ENCODE measurements at places on chromosomes 12 and 14.

DNA sequence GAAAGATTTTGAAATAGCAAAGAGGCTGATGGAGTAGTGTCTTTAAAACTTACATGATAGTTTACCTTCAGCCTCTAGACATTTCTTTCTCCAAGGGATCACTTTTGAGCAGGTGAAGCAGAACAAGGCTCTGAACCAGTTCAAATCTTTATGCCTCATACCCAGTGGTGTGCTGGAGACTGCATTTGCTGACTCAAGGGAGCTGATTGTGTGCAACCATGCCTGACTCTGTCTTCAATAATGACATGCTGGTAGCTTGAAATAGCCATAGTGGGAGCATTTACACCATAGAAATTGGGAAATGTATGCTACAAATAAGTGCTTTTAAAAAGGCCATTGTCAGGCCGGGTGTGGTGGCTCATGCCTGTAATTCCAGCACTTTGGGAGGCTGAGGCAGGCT, 482.0 kb downstream of the TMTC2 start:
- no peak for DNase-seq

- no peak for DNase-seq
Measured at GRCh38 chr12:110279566-110280375, 1.3 kb upstream of the ATP2A2 start.

DNA sequence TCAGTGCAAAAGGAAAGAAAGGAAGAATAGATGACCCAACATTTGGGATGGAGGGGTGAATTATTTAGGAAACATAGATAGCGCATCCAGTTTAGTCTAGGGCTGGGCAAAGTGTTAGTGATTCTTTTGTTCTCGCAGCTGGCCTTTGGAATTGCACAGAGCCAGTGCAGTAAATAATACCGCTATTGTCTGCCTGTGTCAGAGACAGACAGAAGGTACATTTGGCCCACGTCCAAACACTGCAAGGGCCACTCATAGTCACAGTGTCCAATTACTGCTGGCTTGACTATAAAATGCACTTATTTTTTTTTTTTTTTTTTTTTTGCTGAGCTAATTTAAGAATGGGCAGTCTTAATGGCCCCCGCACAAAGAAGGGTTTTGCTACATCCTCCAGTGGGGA, 638.6 kb downstream of the BCL11B start:
- no peak for DNase-seq

GRCh38 chr12:93705237-93705636, 28.1 kb downstream of the CRADD start:
- DNase-seq, result no peak

DNA sequence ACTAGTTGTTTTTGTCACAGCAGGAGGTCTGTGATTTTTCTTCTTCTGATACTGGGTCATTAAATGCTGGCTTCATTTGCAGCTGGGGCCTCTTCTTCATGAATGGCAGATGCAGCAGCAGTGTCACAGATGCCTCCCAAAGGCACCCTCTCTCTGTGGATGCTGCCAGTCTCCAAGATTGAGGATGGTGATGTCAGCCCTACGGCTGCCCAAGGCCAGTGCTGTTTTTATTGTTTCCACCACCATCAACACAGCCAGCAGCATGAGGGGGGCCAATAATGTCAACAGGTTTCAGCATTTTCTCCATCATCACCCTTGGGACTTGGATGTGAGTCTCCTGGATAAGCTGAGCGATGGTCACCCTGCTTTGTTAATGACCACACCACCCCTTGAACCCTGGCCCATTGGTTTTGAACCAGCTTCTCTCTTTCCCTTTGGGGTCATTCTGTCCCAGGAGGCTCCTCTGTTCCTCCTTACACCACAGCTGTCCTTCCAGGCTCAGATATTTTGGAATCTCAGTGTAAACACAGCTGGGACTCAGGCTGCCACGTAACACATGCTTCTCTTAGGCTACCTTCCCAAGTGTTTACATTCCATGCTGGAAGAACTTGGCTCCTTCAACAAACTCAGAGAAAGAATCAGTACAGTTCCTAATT, 151.7 kb upstream of the DDHD1 start:
- no peak for DNase-seq

- DNase-seq, result no peak
Measured at GRCh38 chr14:75459099-75459741, 31.4 kb downstream of the JDP2 start.

DNA sequence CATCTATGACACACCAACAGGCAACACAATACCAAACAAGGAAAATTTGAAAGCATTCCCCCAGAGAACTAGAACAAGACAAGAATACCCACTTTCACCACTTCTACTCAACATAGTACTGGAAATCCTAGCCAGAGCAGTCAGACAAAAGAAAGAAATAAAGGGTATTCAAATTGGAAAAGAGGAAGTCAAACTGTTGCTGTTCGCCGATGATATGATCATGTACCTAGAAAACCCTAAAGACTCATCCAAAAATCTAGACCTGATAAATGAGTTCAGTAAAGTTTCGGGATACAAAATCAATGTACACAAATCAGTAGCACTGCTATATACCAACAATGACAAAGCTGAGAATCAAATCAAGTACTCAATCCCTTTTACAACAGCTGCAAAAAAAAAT, 8.1 kb upstream of the ATL1 start:
- DNase-seq, result no peak

- no peak for DNase-seq
Measured at GRCh38 chr12:52670961-52671360, 9.2 kb downstream of the KRT1 start.

DNA sequence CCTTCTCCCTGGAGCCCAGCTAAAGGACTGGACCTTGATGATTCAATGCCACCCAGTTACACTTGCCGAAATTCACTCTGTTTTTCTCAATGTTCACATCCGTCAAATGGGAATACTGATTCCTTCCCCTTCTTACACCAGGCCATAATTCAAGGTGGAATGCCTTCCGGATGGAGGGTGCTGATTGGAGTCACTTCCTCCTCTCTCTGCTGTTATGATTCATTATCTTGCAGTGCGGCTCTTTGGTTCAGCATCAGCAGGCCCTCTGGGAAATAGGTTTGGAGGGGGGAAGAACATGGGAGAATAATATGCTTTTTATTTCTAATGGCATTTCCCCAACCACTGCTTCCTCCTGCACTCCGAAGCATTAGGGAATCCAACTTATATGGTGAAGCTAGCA, 390.6 kb upstream of the TBX3 start:
- no peak for DNase-seq

- no peak for DNase-seq
Measured at GRCh38 chr12:70590549-70591226, 46.5 kb downstream of the PTPRB start.

DNA sequence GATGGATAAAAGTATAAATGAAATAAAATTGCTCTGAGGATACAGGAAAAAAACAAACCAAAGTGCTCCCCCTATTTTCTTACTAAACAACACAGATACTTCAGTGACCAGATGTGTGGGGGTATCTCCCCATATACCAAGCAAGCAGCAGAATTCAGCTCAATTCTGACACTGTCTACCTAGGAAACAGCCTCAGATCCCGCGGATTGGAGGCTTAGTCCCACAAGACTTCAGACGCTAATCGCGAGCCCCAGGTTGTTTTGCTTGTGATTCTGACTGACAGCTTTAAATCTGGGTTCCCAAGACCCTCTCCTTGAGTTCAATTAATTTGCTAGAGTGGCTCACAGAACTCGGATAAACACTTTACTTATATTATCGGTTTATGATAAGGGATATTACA, 17.3 kb downstream of the NFKBIA start:
- no peak for DNase-seq

DNA sequence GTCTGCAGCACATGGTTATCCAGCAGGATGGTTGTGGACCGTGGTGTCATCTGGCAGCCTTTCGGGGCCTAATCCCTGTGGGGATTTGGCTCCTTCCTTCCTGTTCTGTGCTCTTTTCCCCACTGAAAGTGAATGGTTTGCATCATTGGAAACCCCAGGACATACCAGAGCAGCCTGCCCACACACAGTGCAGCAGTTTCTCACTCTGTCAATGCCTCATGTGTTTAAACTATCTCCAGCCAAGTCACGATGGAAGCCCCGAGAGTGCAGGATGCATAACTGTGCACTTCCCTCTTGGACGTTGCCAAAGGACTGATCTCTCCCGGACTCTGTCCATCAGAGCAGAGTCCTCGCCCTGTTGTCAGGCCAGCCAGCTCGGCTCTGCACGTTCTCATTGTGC, 29.0 kb upstream of the AMN start:
- no peak for DNase-seq

DNA sequence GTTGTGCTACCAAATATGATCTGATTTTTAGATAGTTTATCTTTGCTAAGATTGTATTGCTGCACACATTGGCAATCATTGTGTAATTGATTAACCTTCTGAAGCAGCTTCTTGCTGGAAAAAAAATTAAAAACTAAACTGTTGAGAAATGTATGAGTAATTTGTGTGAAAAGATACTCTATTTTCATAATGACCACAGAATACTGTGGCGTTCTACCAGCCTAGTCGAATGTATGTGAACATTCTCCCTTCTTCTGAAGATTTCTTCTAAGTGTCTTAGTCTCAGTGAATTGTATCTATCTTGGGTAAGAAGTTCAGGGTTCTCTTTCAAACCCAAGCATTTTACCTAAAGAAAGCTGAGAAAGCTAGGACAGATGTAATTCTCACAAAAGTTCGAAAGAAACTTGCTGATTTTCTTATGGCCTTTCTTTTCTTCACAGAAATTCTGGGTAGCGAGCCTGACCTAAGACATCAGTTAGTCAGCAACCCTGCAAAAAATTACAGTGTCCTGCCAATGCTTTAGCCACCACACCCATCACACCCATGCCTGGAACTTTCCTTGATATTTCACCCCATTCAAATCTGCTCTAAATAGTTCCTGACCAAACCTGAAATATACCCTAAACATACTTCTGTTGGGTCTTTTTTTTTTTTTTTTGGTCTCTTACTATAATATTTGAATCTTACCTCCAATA, 27.1 kb upstream of the C12orf71 start:
- DNase-seq, result no peak

DNA sequence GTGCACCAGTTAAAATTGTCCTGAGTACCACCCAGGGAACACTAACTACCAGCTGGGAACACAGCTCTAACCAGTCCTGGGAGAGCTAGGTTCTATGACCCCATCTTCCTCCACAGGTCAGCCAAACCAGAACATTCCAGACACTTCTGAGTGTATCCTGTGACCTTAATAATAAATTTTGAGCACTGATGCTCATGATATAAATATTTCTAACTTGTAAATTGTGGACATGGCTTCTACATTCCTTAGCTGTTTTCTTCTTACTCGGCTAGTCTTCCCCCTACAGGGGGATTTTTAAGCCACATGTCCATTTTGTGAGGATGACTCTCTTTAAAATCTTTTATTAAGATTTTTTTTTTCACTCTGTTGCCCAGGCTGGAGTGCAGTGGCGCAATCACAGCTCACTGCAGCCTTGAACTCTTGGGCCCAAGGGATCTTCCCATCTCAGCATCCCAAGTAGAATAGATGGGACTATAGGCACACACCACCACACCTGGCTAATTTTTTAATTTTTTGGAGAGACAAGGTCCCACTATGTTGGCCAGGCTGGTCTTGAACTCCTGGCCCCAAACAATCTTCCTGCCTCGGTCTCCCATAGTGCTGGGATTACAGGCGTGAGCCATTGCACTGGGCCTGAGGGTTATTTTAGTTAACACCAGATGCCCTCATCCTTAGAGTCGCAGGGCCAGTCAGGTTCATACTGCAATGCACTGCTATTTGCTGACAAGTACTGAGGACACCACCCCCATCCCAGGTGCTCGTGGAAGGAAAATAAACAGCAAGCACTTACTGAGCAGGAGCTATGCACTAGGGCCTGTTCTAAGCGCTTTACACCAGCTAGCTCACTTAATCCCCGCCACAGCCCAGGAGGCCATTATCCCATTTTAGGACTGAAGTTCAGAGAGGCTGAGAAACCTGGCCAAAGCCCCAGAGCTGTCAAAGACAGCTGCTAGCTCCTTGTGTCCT, 142.6 kb upstream of the NCOR2 start:
- DNase-seq, result no peak

- no peak for DNase-seq
Measured at GRCh38 chr12:109877504-109878246, 2.7 kb downstream of the GLTP start.

GRCh38 chr12:120230326-120230973, 29.5 kb upstream of the RPLP0 start:
- no peak for DNase-seq

DNA sequence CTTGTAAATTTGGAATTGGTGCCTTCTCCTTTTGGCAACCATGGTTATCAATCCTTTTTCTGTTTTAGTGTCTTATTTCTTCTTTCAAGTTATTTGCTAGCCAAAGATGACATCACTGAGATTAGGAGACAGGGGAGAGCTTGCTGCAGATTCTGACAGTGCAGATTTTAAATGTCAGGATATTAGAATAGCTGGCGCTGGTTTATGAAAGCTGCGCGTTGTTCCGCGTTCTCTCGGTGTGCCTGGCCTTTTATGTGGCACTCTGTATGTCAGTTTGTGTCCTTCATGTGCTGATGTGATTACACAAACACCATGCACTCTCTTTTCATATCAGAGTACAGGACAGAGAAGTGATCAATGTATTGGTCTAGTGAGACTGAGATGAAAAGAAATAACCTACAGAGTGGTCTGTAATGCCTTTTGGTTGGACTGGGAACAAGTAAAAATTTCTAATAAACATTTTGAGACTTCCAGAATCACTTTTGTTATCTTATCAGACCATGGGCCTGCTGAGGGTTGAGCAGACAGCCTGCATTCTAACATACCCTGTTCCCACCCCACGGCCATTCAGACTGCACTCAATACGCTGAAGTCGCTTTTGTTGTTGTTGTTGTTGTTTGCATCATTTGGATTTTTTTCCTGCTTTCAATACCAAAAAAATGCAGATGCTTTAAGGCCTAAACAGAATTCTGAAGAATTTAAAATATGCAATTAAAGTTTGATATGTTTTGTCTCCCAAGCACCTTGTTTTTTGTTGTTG, 49.7 kb upstream of the TRAF3 start:
- no peak for DNase-seq

- DNase-seq, result no peak
Measured at GRCh38 chr12:86838711-86839110, 582.5 kb upstream of the MGAT4C start.

DNA sequence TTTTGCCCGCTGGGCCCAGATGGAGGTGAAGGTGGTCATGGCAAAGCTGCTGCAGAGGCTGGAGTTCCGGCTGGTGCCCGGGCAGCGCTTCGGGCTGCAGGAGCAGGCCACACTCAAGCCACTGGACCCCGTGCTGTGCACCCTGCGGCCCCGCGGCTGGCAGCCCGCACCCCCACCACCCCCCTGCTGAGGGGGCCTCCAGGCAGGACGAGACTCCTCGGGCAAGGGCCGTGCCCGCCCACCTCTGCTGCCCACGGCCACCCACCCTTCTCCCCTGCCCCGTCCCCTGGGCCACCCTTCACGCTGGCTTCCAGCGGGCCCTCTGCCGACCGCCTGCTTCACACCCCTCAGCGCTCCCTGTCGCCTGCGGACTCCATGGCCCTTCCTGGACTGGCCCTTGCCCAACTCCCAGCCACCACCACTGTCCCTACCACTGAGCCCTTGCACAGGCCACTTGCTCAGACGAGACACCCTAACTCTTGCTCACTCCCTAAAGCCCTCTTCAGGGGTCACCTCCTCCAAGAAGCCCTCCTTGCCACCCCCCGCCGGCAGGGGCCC, 42.5 kb downstream of the CYP46A1 start:
- no peak for DNase-seq

- DNase-seq, result no peak
Measured at GRCh38 chr12:28035500-28035899, 63.0 kb upstream of the PTHLH start.

GRCh38 chr14:68208218-68208617, 388.6 kb downstream of the RAD51B start:
- no peak for DNase-seq
